GM12891 (cell line): ENCODE measurements at places on chromosomes 5 and 9.

DNA sequence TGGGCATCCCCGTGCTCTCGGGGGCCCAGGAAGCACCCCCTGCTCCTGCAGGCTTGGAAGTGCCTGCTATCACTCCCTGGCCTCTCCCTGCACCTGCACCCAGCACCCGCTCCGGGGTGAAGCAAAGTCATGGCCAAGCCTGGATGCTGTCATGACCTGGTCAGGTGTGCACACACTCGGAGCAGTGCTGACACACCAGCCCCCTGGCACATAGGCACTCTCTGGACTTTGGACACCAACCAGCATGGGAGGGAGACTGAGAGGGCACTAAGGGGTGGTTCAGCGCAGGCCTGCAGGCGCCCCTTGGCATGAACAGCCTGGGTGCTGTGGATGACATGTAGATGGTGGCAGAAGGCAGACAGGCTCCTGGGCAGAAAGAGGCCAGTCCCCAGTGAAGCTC lies 158.6 kb downstream of the GHR start:
- no peak for DNase-seq

DNA sequence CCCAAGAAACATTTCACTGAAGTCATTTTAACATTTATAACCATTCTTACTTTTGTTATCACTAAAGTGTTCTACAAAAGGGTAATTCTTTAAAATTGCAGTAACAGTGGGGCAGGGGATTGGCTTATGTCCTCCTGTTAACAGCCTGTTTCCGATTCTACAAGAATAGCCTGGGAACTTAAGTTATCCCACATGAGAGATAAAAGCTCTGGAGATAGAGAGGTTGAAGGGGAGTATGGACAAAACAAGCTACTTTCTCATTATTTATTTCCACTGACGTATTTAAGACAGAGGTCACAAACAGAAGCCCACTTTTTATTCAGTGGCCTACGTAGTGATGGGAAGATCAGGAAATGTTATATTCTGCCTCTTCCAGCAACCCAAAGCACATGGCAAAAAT lies 98.7 kb downstream of the EPB41L4A start:
- DNase-seq: no peak

DNA sequence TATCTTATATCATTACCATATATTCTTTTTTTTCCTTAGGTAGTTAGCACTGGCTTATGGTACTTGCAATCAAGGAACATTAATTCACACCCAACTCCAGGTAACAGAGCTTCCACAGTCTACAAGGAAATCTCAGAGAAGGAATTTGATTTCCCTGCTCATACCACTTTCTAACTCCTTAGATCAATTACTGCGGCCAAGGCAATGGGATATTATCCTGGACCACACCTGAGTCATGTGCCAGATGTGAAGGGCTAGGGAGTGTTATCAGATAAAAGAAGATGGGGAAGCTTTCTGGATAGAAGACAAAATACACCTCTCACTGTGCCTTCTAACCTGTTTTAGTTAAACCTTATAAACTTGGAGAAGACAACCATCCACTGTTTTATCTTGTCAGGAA lies 181.2 kb downstream of the CCDC192 start:
- no peak for DNase-seq

DNA sequence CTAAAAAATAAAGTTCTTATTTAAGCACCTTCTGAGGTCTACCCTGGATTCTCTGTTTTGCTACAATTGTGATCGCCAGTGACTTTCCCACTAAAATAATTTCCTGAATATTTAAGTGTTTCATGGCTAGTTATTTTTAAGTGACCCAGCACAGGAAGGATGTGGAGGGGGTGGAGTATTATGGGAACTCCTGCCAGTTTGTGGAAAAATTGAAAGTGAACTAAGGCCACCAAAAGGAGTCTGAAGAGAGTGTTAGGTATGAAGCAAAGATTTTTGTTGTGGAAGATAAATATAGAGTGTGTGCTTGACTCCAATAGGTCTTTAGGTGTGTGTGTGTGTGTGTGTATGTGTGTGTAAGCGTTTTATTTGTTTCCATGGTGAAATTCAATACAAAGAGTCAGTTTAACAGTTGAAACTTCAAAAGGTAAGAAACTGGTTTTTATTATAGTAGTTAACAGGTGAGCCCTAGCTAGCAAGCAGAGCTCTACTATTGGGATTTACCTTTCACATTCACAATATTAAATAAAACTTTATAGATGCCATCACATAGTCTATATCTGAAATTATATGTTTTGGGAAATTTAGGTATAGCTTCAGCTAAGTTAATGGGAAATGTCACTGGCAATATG lies 25.6 kb downstream of the RASGRF2 start:
- no peak for DNase-seq

DNA sequence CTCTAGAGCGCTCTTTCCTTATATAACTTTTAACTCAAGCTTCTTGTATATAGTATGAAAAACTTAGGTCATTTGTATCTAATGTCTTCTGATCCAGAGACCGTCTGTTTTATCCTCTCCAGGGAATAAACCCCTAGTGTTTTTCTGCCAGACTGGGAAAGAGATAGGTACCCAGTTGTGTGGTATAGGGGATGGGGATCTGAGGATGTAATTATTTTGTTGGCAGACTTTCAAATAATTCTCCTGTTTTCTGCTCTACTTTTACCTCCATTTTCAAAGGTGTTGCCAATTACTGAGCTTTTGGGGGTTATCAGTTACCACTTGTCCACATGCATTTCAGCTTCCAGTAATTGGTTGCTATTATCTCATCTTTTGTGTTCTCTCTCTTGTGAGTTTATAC lies 17.9 kb downstream of the CCDC171 start:
- DNase-seq: no peak

- DNase-seq: no peak
Observed at GRCh38 chr5:20276959-20277263, 288.9 kb upstream of the CDH18 start.

- DNase-seq: no peak
Observed at GRCh38 chr5:95048628-95049027, 236.3 kb downstream of the MCTP1 start.

DNA sequence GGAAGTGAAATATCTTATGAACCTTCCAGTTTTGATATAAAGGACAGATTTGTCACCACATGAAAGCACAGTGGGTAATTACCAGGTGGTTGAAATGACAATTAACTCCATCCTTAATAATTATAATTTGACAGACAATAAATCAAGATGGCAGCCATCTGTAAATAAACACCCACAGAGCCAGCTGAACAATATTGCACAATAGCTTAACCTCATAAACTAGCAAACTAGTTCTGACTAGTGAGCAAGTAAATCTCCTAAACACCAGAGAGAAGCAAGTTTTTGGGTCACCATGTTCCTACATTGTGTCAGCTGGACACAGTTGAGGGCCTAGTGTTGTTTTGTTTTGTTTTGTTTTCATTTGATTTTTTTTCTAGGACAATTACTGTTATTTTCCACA lies 577.4 kb downstream of the ACTL7B start:
- no peak for DNase-seq

DNA sequence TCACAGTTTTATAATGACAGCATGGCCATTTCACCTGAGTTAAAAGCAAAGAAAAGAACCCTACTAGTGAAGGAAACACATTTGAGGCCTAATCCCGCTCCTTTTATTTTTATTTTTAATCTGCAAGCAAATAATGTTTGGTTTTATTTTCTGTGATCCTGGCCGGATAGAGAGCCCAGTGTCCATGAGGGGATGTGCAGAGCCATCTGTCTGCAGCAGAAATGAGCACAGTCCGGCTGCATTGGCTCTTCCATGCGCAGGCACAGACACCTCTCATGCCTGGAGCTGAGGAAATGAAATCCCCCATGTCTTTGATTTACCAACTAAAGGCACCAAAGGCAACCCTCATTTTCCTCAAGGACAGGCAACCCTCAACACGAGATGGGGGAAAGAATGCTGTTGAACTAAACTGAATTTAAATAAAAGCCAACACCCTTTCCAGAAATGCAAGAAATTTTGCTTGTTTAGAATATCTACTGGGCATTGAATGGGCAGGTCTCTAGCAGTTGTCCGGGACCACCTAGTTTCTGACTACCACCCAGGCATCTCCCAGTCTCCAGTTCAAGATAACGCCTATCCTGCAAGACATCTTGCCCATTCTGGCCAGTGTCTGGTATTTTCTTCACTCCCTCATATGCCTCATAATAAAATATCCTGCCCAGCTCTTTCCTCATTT lies 47.9 kb upstream of the SEMA6A start:
- DNase-seq: no peak
